ENCODE measurements at places on chromosomes 7 and 10.

DNA sequence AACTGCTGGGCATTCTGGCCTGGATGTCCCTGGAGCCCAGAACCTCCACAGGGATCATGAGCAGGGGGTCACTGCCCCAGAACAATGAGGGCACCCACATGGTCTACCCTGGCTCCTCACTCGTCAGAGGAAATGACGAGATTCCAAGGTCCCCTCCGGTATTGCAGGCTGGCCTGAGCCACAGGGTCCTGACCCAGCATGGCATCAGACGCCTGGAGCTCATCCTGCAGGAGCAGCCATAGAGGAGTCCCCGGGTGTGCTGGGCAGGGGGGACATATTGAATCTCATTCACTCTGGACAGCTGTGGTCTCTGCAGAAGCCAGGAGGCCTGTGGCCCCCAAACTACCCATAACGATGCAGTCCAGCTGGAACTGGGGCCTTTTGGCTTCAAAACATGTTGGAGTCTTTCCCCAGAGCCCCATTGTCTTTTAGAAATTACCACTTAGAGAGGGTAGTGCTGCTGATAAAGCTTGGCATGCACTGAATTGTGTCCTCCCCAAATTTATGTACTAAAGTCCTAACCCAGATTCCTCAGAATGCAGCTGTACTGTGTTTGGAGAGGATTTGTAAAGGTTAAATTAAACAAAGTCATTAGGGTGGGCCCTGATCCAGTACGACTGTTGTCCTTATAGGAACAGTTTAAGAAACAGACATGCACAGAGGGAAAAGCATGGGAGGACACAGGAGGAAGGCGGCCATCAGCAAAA lies 27.7 kb downstream of the ANXA8 start:
- H3K4me3 ChIP-seq: no peak overlapping the region
- DNase-seq: no peak
- peaks cover 4% of the 10 kb centered on the region for H3K27me3 ChIP-seq
- H3K27ac ChIP-seq: no peak overlapping the region
- H3K4me1 ChIP-seq: peaks cover 22% of the 10 kb centered on the region

DNA sequence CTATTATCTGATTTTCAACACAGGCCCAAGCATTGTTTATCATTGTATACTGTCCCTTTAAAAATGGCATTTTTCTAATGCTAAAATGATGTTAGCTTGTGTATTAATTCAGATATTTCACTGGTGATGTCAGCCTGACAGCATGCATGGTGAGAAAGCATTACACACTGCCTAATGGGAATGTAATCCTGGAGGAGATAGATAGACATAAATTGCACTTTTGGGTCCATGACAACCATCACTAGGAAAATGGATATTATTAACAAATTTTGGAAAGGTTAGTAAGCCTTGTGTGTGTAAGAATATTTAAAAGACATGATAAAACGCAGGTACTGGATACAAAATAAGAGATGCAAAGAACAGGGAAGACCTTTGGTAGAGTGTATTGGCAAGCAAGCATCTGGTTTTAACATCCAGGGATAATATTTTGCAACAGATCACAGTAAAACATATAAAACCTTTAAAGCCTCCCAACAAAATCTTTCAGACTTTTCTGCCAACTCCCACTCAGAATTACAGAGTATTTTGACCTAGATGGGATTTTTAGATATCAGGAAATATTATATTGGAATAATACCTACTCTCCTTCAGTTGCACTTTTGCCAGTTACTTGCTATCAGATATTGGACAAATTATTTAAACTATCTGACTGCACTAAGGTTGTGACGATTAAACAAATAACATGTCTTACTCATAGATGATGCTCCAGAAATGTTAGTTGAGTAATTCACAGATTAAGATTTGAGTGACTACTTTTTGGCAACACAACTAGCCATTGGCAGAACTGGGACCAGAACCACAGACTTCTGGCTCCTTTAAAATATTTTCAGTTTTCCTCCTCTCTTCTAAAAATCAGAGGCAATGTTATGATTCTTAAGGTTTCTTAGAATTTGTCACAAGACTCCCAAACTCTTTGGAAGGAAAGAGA lies 291.6 kb upstream of the SEMA3C start:
- H3K27me3 ChIP-seq: no peaks in the 10 kb centered on the region
- H3K4me3 ChIP-seq: no peak overlapping the region
- H3K4me1 ChIP-seq: no peaks in the 10 kb centered on the region
- no peaks in the 10 kb centered on the region for H3K36me3 ChIP-seq
- no peak for DNase-seq
- H3K27ac ChIP-seq: no peak overlapping the region

DNA sequence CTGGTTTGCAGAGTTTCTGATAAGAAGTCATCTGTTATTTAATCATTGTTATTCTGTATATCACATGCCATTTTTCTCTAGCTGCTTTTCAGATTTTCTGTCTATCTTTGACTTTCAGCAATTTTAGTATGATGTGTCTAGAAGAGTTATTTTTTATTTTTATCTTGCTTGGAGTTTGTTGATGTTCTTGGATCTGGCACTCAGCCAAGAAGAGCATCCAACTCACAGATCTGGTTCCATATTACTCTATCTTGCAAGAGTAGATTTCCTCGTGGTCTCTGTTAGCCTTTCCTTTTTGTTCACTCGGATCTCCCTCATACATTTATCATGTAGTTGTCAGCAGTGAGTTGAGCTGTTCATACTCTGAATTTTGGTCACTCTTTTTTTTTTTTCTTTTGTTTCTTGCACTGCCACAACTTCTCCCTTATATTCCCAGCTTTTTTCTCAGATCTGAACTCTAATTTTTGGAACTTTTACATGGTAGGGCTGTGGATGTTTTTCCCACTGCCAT lies 54.8 kb upstream of the CALCR start:
- no peak overlapping the region for H3K4me3 ChIP-seq
- H3K36me3 ChIP-seq: no peaks in the 10 kb centered on the region
- no peak for DNase-seq
- no peak overlapping the region for H3K27ac ChIP-seq
- H3K4me1 ChIP-seq: no peaks in the 10 kb centered on the region
- H3K27me3 ChIP-seq: no peaks in the 10 kb centered on the region

GRCh38 chr10:89344156-89344555 lies 16.4 kb downstream of the IFIT3 start:
- H3K4me3 ChIP-seq: no peak overlapping the region
- H3K27me3 ChIP-seq: peaks cover 80% of the 10 kb centered on the region
- H3K27ac ChIP-seq: no peak overlapping the region
- H3K4me1 ChIP-seq: no peaks in the 10 kb centered on the region
- DNase-seq: no peak
